ENCODE measurements at places on chromosomes 16 and 17.

DNA sequence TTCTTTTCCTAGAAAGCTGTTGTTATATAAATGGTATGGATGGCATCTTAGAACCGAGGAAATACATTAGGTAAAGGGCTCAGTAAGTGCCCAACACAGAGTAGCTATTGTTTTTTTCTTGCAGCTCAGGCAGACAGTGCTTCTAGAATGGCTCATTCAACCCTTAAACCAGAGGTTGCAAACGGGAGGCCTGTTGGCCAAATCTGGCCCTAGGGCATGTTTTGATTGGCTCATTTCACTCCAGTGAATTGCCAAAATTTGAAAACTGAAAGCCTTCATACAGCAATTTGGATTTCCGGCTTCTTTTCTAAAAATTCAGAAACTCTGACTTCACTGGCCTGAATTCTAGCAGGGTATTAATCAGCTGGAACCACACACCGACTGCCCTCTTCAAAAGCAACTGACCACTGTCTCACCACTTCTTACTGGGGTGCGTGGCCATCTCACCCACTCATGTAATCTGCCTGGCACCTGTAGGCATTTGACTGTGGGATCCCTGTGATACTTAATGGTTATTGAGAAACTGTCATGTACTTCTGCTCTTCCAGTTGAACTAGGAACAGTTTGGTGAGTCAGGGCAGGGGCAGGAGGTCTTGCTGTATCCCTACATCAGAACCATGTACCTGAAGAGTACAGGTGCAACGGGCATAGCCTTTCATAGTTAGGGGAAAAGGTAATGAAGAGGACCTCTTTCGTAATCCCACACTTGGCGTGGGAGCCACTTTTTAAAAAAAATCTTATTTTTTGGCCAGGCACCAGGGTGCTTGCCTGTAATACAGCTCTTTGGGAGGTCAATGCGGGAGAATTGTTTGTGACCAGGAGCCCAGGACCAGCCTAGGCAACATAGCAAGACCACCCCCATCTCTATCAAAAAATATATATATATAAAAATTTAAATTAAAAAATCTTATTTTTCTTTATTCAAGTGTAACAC lies 53.6 kb upstream of the SCNN1B start:
- DNase-seq: no peak

GRCh38 chr16:8915722-8916301 lies 33.7 kb downstream of the LITAFD start:
- no peak for DNase-seq

GRCh38 chr17:2903193-2903974 lies 107.1 kb downstream of the RAP1GAP2 start:
- DNase-seq: no peak

GRCh38 chr16:74654536-74655050 lies 12.1 kb downstream of the RFWD3 start:
- no peak for DNase-seq

GRCh38 chr17:43410557-43411368 lies 12.0 kb downstream of the ARL4D start:
- DNase-seq: no peak

DNA sequence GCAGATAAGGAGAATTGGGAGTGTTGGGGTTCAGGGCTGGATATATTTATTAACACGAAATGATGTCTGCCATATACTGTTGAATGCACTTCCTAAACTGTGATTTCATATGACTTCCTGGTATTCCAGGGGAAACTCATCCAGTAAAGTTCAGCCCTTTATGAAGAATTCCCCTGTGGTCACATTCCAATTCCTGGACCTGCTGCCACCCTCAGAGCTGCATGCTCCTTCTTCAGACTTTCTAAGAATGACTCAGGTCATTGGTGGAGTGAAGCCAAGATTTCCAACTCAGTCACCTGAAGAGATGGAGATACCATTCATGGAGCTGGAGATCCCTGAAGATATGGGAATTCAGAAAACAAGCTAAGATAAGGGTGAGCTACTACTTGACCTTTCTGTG lies 114.2 kb upstream of the TMEM97 start:
- DNase-seq: no peak

- peak; percentile 54 for DNase-seq
Observed at GRCh38 chr16:48596326-48596725, 13.7 kb downstream of the N4BP1 start.

DNA sequence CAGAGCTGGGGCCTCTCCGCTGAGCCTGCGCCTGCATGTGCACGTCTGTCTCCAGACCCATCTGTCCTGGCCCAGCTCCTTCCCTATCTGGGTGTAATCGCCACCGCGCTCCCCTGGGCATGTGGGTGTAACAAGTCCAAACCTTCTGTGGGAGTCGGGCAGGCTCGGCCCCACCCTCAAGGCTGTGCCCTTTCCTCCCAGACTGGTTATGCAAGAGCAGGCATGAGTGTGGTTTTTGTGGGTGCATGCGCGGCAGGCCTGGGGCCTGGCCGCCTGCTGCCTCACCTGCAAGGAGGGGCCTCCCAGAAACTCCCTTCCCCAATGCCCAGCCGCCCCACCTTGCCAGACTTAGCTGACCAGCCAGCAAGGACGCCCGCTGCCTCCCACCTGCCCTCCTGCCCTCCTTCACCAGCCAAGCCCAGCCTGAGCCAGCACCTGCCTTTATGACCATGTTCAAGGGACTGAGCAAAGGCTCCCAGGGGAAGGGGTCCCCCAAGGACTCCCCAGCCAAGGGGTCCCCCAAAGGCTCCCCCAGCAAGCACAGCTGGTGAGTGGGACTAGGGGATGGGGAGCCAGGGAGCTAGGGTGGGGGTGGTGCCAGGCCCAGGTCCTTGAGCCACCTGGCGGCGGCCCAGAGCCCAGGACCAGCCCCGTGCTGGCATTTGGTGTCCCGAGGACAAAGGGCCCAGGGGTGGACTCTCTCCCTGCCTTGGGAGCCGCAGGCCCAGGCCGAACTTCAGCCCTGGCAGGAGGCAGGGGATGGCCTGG lies at the start of gene EVPLL:
Gene EVPLL (plus strand): TSS at position 342 of the 768 bp plus-strand sequence. CDS start 3,160 bp downstream, outside the sequence.
- DNase-seq: no peak

DNA sequence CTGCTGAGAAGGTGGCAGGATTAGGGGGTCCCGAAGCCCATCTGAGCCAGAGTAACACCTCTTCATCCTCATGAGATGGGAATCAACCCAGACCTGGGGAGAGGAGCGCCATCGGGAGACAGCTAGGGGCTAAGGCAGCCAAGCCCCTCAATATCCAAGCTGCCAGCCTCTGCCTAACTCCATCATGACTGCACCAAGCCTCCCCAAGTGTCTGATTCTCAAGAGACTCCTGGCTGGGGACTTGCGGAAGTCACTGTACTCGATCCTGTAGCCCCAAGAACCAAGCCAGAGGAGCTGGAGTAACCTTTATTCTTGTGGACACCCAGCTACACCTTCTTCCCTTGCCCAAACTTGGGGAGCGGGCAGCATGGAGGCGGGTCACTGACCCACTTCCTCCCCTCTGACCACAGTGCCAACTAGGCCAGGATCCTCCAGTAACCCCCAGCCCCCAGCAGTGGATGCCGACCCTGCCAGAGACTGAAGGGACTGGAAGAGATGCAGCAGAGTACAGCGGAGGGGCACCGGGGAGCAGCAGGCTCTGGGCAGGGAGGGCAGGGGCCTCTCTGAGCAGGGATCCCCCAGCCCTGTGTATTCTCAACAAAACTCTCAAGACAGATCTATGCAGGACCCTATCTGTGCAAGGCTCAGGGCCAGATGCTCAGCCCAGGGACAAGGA lies 13.3 kb downstream of the HDAC5 start:
- DNase-seq: no peak

DNA sequence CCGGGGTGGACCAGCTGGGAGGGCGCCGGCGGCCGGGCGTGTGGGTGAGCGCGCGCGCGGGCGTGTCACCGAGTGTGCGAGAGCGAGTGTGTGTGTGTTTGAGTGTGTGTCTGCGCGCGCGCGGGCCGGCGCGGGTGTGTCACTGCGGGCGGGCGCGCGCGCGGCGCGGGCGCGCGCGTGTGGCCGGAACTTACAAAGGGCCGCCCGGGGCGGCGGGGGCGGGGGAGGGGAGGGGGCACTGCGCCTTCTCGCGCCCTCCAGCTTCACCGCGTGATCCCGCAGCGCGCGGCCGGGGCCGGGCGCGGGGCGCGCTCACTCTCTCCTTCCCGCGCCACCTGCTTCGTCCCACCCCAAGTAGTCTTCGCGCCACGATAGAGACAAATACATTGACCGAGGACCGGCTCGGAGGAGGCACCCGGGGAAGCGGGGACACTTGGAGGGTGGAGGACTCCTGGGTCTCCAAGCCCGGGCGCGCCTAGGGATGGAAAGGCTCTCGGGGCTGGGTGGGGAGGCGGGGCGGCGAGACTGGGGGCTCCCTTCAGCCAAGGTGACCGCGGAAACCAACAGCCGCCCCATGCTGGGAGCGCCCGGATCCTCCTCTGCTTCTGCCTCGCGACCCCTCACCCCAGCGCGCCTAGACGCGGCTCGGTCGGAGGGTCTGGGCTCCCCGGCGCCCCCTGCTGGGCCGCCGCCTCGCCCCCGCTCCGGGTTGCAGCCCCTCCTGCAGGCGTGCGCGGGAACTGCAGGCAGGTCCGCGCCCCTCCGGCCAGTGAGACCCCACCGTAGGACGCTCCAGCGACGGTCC lies at the start of gene SRCIN1:
Gene SRCIN1 (minus strand): TSS at position 112 of the 805 bp plus-strand sequence. CDS start 247 bp downstream, outside the sequence.
- peak; percentile 44 for DNase-seq

GRCh38 chr17:57874434-57875289 lies 24.8 kb upstream of the MRPS23 start:
- DNase-seq: no peak

GRCh38 chr16:25596194-25596593 lies 95.6 kb upstream of the HS3ST4 start:
- no peak for DNase-seq

Measured in activated T-helper 1 cell treated with anti-CD3 and anti-CD28 coated beads, Interleukin-12 subunit alpha, Interleukin-12 subunit beta, Interleukin-2, Interleukin-4 antibody, amounts not matched to agents 30 ng/mL and 10 ng/mL and 1 ng/mL, durations not matched to agents 14 hours and 24 hours and 36 hours (primary cell).